Psoas muscle (tissue), 8 donors: ENCODE measurements at places on chromosomes 3 and 15. TPM values are rescaled to one million over a fixed set of nuclear protein-coding genes. Genes with fewer than 3 reads are reported as not detected.

Gene GOLGA6L7
- not detected for total RNA-seq

Gene OR5H2
- total RNA-seq: not detected

Gene RCN2
- 27.1 TPM for total RNA-seq

Gene DAPK2
- 50.3 TPM for total RNA-seq

DNA sequence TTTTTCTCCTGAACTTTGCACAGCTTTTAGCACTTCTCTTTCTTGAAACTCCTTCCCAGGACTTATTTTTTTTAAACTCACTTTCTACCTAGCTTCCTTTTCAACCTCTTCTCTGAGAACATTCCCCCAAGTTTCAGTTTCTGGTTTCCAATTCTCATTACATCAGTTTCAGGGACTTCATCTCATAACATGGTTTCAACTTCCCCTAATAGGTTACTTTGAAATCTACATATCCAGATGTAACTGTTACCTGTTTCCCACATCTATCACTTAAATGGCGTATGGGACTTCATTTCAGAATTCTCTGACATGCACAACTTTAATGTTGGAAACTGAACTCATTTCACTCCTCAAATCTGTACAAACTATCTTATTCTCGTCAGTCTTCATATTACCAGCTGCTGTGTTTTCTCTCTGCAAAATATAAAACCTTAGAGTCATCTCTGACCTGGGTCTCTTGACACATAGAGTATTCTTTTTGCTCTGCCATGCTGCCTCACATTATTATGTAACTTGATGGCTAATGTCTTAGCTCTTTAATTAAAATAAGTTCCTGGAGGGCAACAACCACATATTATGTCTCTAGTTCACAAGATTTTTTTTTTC, 58.4 kb downstream of the NME9 start:
- no peak for DNase-seq

- DNase-seq: no peak
Observed at GRCh38 chr15:89513284-89513683, 16.9 kb upstream of the RHCG start.

DNA sequence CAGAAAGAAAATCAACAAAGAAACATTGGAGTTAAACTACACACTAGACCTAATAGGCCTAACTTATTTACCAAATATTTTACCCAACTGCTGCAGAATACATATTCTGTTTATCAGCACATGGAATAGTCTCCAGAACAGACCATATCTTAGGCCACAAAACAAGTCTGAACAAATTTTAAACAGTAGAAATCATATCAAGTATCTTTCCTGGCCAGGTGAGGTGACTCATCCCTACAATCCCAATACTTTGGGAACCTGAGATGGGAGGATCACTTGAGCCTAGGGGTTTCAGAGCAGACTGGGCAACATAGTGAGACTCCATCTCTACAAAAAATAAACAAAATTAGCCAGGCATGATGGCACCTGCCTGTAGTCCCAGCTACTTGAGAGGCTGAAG, 18.1 kb upstream of the KPNA4 start:
- no peak for DNase-seq

- DNase-seq: no peak
Observed at GRCh38 chr15:30001602-30002001, 81.2 kb upstream of the GOLGA8J start.

DNA sequence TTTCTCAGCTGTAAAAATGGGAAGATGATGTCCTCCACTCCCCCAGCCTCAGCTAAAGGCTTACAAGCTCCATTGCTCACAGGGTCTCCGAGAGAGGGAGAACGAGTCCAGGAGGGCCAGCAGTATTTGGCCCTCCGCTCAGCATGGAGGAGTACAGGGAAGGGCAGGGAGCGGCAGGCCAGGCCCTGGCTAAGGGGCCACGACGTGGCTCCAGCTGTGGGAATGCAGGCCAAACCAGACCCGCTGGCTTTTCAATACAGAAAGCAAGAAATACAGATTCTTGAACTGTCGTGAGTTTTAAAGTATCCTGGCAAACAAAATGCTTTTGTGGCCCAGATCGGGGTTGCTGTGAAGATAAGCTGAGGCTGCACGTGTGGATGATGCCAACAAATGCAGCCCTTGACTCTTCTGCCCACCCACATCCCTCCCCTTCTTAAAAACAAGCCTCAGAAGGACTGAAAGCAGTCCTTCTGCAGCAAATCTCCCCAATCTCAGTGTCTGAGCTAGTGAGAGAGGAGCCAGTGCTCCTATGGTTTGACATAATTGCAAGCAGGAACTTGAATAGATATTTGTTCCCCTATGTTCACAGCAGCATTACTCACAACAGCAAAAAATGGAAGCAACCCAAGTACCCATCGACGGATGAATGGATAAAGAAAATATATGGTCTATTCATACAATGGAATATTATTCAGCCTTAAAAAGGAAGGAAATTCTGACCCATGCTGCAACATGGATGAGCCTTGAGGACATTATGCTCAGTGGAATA, 18.5 kb upstream of the FBLN2 start:
- DNase-seq: peak; percentile 26

DNA sequence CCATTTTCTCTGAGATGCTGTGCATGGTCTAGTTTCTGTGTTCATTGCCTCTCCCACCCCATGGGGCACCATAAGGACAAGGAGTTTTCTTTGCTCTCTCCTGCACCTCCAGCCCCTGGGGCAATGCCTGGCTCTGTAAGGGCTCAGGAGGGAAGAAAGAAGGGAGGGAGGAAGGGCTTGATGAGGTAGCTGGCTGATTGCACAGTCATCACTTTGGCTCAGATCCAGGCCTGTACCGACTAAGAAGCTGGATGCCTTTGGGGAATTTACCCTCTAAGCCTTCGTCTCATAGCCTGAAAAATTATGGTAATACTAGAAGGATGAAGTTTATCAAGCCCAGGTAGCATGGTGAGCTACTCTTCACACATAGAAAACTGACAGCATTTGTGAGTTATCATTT, 382.9 kb downstream of the GABRG3 start:
- DNase-seq: no peak
